ENCODE measurements at places on chromosomes 7 and 10. TPM values are rescaled to one million over a fixed set of nuclear protein-coding genes. Genes with fewer than 3 reads are reported as not detected.

NPY gene
- 169 TPM for total RNA-seq

DNA sequence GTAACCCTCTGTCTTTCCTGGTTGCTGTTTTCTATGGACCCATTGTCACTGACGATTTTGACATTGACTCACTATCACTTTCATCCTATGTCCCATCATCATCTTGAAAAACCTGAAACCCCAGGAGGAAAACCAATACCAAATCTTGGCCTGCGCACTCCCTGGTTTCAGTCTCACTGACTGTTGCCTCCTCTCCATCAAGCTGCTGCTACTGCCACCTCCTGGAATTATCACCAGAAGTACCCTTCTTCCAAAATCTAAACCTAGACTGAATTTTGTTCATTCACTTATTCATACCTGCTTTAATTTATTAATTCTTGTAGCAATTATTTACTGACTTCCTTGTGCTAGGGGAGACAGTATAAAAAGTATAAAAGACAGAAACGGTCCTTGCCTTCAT, 44.5 kb upstream of the ACBD5 start:
- no peak for DNase-seq

GRCh38 chr10:117950408-117950807, 96.3 kb downstream of the RAB11FIP2 start:
- no peak for DNase-seq

GRCh38 chr7:121941830-121942229, 68.9 kb downstream of the PTPRZ1 start:
- DNase-seq = no peak

- DNase-seq = no peak
Observed at GRCh38 chr10:93790439-93790838, 32.7 kb downstream of the LGI1 start.

DNA sequence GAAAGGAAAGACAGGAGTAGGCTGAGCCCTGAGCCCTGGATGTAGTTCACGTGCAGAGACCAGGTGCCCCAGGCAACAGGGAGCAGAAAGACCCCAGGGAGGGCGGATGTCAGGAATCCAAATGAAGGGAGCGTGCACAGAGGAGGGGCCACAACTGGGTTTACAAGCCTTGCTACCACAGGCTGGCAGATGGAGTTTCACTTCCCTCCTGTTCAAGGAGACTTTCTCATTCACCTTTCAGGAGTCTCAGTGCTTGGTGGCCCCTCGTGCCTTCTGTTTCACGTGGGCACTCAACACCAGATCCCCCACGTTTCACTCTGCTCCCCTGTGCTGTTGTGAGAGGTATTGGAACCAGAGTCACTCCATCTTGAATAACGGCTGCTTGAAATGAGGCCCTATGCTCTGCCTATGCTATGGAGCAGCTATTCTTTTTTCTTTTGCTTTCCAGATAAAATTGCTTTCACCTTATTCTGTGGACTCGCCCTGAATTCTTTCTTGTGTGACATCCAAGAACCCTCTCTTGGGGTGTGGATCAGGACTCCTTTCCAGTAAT, 601.4 kb upstream of the IGFBP3 start:
- DNase-seq = no peak

DNA sequence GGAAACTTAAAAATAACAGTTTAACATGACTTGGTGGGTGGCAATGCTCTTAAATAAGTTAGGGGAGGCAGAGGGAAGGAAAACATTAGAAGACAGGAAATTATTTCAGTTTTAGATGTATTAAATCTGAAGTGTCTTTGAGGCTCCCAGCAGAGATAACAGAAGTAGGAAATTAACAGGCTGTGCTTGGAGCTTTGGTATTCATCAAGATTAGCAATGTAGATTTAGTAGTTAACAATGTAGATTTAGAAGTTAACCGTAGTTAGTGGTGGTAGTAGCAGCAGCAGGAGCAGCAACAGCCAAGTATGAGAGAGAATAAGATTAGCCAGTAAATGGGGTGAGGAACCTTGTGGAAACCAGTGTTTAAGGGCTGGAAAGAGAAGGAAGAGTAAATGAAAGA, 48.7 kb upstream of the UBN2 start:
- no peak for DNase-seq
